ENCODE measurements at places on chromosomes 12 and 14.

GRCh38 chr14:72213424-72213823, 281.2 kb downstream of the RGS6 start:
- no peak for DNase-seq

GRCh38 chr14:99057576-99058083, 214.4 kb downstream of the BCL11B start:
- no peak for DNase-seq

DNA sequence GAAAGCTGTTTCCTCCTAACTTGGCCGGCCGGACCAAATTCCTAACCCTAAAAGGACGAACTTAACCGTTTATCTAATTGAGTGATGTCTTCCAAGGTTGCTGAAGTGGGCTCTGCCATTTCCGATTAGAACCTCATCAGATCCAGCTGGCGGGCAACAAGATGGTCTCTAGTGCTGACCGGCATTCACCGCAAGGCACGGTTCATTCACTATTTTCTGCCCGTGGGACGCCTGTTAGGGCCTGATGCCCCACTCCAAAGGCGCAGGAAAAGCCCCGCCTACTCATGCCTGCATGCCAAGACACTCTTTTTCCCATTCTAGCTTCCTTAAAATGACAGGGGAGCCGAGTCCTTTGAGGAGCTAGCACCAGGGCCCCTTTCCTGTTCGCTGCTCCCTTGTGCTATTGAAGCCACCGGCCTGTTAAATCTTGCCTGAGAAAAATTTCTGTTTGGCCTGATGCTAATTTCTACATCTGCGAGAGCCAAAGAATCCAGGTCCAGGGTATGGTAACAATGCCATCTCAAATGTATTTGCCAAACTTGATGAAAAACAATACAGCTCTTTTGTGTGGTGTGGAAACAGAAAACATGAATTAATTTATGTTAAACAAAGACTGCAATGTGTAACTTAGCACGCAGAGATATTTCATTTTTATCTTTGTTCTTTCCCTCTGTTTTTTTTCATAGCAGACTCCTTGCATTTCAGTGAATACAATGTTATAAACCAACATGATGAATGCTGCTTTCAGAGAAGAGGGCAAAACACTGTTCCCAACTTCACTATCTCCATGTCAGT, 1071.2 kb upstream of the USP15 start:
- no peak for DNase-seq

DNA sequence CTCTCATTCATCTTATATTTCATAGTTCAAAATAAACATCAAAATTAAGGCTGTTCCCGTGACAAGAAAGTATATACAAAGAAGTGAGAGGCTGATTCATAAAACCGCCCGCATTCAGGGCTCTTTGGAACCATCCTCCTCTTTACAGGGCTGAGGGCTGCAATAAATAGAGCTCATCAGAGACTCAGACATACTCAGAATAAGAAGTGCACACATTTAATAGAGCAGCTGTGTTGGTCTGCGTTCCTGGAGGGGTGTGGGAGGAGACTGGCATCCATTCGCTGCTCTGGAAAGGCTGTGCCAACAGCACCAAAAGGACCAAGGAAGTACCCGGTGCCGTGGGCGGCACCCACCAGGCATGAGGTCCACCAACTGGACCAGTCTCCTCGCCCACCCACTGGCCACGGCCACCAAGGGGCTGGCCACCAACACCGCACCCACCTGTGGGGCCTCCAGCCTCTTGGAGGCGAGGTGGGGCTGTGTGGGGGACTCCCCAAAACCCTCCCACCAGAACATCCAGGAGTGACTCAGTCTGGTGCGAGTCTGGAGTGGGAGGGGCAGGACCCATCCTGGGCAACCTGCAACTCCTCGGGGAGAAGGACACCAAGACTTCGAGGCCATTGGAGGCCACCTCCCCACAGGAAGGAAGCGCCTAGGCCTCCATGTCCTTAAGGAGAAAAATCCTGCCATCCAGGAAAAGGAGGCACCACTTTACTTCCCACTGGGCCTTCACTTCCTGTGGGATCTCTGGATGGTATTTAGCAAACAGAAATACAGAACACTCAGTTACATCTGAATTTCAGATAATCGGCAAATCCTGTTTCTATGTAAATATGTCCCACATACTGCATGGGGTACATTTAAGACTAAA, 32.7 kb downstream of the VCPKMT start:
- peak; percentile 60 for DNase-seq

- DNase-seq, result no peak
Measured at GRCh38 chr14:33799705-33800570, 150.9 kb downstream of the EGLN3 start.

DNA sequence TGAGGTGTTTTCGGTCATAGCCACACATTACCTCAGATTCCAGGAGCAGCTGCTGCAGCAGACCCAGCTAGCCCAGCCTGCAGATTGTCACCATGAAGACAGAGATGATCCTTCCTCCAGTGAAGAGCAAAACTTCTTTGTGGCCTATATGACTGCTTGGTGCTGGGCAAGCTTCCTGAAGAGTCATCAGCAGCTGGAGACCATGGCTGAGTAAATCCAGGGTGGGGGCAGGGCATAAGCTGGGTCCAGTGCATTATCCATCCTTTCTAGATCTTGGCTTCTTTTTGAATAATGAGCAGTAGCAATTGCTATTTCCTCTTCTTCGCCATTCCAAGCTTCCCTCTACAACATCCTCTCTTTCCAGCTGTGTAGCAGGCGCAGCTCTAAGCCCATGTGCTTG, 373.1 kb upstream of the DDHD1 start:
- no peak for DNase-seq

DNA sequence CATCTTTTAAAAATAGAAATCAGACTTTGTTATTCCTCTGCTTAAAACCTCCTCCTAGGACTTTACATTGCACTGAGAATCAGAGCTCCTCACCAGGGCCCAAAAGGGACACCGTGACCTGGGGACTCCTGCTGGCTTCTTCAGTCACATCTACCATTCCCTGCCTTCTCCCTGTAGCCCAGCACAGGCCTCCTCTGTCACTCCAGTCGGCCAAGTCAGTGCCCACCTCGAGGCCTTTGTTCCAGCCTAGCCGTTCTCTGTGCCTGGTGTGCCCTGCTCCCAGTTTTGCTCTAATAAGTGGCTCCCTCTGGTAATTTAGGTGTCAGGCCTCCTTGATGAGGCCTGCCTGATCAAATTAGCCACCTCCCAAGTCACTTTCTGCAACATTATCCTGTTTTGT, 27.4 kb downstream of the CRADD start:
- DNase-seq, result no peak

DNA sequence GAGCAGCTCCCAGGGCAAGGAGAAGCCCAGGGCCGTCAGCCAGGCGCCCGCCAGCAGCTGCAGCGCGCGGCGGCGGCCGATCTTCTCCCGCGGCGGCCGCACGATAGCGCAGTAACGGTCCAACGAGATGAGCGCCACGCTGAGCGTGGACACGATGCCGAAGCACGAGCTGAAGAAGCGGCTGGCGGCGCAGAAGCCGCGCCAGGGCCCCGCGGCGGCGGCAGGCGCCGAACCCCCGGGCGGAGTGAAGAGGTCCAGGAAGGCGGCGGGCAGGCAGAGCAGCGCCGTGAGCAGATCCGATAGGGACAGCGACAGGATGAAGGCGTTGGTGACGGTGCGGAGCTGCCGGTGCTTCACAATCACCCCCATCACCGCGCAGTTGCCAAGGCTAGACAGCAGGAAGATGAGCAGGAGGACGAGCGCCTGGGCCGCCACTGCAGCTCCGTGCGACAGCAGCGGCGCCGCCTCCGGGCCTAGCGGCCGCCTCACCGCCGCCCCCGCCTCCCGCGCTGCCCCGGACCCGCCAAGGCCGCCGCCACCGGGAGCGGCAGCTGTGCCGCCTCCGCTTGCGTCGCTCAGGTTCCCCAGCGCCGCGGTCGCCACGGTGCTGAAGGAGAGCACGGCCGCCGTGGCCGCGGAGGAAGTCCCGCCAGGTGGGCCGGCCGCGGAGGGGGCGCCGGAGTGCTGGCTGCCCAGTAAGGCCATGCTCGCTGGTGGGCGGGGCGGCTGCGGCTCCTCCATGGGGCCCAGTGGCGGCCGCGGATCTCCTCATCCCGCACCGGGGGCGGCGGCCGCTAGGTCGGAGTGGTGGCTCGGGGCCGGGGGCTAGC, 479 bp downstream of the GPR135 start:
- peak; percentile 58 for DNase-seq

GRCh38 chr12:12954356-12954755, 2.4 kb upstream of the GPRC5D start:
- no peak for DNase-seq

- peak; percentile 9 for DNase-seq
Measured at GRCh38 chr14:72291908-72292688, 359.9 kb downstream of the RGS6 start.

DNA sequence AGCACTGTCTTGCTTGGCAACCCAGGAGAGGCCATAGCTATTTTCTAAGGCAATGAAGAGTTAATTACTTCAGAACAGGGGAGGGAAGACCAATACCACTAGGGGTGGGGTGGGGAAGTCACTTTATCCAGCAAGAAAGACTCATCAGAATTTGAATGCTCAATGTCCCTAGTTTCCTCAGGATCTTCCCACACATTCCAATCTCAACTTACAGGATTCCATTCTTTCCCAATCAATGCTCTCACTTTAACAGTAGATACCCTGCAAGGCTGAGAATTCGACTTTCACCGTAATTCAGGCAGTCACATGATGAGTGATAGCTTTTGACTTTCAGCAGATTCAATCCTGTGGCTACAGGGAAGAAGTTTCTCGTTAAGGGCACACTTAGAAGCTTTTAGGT, 526.6 kb upstream of the SEL1L start:
- no peak for DNase-seq

DNA sequence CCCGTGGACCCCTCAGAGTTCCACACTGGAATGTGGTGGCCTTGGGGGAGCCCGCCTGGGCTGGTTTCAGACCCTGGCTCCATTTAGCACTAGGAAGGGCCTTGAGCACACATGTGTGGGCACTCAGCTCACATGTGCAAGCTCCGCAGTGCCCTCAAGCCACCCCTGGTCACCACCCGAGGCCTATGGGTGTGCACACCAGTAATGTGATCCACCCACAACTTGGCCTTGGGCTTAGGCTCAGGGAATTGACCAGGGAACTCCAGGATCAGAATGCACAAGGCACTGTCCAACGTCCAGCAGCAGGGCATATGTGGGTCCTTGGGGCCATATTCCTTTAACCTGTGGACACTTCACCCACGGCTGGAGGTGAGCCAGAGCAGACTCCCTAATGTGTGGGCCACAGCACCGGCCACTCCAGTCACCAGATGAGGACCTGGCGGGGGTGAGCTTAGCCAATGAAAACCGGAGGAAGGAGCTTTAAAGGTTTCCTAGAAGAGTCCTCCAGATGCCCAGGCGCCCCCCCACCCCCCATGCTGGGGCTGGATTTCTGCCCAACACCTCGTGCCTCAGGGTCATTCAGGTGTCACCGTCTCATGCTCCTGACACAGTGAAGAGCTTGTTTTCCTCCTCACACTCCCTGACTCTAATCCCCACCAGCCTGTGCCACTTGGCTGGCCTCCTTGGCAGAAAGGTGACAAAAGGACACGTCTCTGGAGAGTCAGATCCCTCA, 209.2 kb downstream of the ZFP36L1 start:
- no peak for DNase-seq

GRCh38 chr12:16349131-16349460, 1.7 kb downstream of the MGST1 start:
- DNase-seq, result no peak

GRCh38 chr12:113061061-113061694, 4.6 kb downstream of the DTX1 start:
- DNase-seq, result no peak

DNA sequence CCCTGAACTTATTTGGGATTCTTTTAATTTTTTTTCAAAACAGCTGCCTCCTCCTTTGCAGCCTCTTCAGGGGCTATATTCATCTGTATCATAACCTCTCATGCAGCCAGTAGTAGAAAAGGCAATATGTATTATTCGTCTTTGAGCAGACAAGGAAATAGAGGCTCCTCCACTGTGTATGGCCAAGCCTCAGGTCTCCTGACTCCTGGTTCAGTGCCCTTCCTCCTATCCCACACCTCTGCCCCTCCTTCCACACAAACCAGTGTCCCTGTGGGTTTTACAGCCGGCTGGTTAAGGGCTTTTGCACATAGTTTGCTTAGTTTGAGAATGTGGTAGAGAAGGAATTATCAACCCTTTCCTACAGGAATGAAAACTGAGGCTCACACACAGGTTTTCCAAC, 8.8 kb upstream of the ACVRL1 start:
- no peak for DNase-seq

DNA sequence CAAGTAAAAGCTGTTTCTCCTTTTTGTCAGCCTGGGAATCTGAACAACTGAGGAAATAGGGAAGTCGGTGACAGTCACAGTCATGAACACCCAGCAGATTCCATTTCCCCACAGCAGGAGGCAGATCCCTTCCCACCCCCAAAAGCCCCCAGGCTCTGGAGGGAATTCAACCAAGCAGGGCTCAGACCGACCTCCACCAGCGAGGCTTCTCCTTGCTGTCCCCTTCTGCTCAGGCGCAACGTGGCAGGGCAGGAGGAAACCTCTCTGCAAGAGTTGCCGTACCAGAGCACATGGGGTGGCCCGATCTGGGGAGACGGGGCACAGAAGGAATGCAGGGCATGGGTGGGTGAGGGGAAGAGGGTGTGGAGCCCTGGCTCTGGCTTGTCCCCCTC, 319 bp downstream of the GALNT6 start:
- DNase-seq, result no peak

- DNase-seq, result no peak
Measured at GRCh38 chr12:93430280-93430679, 11.5 kb downstream of the UBE2N start.

- DNase-seq, result no peak
Measured at GRCh38 chr14:84336433-84336832, 1193.5 kb upstream of the FLRT2 start.

DNA sequence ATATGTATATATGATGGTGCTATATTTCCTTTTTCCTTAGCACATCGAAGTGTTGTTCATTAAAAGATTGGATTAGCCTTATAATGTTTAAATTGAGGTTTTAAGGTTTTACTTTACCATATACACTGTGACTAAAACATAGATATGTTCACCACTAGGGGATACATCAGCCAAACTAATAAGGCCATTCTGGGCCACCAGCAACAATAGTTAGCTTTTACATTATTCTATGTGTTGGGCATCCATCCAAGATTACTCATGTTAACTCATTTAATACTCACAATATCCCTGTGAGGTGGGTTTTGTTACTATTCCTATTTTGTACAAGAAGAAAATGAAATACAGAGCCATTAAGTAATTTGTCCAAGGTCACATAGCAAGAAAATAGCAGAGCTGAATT, 202.6 kb upstream of the AVPR1A start:
- DNase-seq, result no peak

GRCh38 chr12:41661141-41661765, 473.1 kb downstream of the PDZRN4 start:
- no peak for DNase-seq

- no peak for DNase-seq
Measured at GRCh38 chr12:113831016-113831415, 135.1 kb downstream of the RBM19 start.

GRCh38 chr12:21600196-21600595, 4.5 kb downstream of the GYS2 start:
- no peak for DNase-seq

DNA sequence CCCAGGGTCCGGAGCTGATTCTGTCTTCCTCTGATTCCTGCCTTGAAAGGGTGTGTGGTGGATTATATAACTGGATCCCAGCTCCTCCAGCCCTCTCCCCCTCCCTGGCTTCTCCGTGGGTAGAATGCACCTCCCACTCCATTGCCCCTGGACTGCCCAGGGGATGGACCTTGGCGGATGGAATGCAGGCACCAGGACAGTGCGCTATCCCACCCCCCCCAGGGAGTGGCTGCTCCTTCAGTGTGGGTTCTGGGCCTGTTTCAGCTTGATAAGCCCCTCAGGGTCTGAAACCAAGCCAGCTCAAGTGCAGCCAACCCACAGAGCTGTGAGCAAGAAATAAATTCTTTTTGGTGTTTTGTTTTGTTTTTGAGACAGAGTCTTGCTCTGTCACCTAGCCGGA, 112.4 kb upstream of the TMEM132D start:
- no peak for DNase-seq
